ENCODE measurements at places on chromosomes 4 and X. TPM values are rescaled to one million over a fixed set of nuclear protein-coding genes. Genes with fewer than 3 reads are reported as not detected.

The HMGN5 gene
- polyA plus RNA-seq = 3.9 TPM

The CPLX1 gene
- polyA plus RNA-seq = 0.22 TPM

The SORBS2 gene
- polyA plus RNA-seq = 0.11 TPM

The KIT gene
- polyA plus RNA-seq = not detected

The ASB12 gene
- polyA plus RNA-seq = not detected

The HPGD gene
- polyA plus RNA-seq = 110 TPM

The CFAP299 gene
- polyA plus RNA-seq = not detected

The SPANXA2 gene
- polyA plus RNA-seq = 0.18 TPM

The KANTR gene
- polyA plus RNA-seq = 3.3 TPM

The USP17L30 gene
- polyA plus RNA-seq = not detected

The ALPK1 gene
- polyA plus RNA-seq = 3.5 TPM

The CA5B gene
- polyA plus RNA-seq = 2.7 TPM

The BEND2 gene
- not detected for polyA plus RNA-seq

The GAGE2A gene
- polyA plus RNA-seq = not detected

The ASMT gene
- not detected for polyA plus RNA-seq

The LUZP4 gene
- not detected for polyA plus RNA-seq

The FMR1NB gene
- not detected for polyA plus RNA-seq

The TMPRSS11B gene
- not detected for polyA plus RNA-seq

The WDR13 gene
- 57.3 TPM for polyA plus RNA-seq

The MAGEA8 gene
- not detected for polyA plus RNA-seq

The NSUN7 gene
- polyA plus RNA-seq = 0.59 TPM

The MAGEB2 gene
- polyA plus RNA-seq = not detected

The SPANXA1 gene
- 0.18 TPM for polyA plus RNA-seq

The MCF2 gene
- 0.09 TPM for polyA plus RNA-seq

All from A549 (cell line).